Suppressor macrophage treated with lipopolysaccharide for 1 hour (primary cell): ENCODE measurements at places on chromosomes 2 and 18.

GRCh38 chr18:8868779-8869415 lies 163.5 kb downstream of the MTCL1 start:
- no peak for DNase-seq

DNA sequence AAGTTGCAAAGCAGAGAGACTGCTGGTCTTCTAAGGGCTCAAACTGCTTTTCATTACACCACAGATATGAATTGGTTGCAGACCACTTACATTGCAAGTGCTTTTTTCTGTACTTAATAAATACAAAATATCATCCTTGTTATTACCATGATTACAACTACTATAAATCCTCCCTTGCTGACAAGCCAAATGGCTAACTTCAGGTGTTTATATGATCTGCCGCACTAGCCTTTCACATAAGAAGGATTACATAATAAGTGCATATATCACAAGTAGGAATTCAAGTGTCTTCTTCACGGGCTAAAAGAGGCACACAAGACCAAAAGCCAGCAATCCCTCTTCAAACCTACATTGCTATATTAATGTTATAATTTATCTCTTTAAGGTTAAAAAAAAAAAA lies 373.0 kb downstream of the ZEB2 start:
- DNase-seq: no peak

GRCh38 chr2:170974304-170974993 lies 45.4 kb downstream of the GORASP2 start:
- DNase-seq: no peak

- DNase-seq: no peak
Observed at GRCh38 chr2:202778217-202778616, 93.3 kb downstream of the ICA1L start.

DNA sequence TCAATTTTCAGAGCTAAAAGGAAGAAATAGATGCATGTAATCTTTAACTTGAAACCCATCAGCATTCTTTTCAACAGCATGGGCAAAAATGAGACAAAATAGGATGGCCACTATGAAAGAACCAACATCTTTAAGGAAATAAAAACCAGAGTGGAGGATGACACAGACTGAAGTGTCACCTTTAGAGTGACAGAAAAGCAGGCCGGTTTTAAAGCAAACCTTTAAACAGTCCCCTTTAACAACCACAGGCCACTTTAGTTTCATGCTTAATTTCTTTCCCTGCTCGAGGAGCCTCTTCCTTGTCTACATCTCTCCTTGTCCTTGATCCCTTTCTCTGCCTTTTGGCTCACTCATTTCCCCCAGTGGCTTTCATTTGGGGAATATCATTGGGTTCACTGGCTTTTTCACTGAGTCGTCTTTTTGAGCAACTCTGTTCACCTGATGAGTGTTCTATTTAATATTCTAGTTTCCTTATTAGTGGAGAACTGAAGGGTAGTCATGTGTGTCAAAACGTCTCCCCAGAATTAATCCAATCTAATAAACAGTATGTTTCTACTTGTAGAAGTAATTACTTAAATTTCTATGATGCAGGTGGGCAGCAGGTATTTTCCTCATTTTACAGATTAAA lies 72.5 kb downstream of the DOCK10 start:
- no peak for DNase-seq

DNA sequence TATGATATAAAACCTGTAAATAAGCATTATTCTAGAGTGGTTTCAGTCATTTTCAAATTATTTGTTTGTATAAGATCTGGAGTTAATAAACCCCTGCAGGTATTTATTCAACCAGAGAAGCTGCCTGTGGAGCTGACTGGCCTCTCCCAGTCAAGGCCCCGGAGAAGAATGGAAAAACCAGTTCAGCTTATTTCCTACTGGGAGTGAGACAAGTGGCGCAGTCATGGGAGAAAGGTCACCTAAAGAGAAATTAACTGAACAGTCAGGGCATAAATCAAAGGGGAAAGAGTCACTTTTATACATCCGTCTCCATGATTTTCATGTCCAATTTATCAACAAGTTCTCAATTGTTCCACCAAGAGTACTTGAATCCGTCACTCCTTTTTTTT lies 240.9 kb downstream of the RNF152 start:
- no peak for DNase-seq

GRCh38 chr18:2985628-2986027 lies 27.3 kb downstream of the LPIN2 start:
- DNase-seq: peak; percentile 52

DNA sequence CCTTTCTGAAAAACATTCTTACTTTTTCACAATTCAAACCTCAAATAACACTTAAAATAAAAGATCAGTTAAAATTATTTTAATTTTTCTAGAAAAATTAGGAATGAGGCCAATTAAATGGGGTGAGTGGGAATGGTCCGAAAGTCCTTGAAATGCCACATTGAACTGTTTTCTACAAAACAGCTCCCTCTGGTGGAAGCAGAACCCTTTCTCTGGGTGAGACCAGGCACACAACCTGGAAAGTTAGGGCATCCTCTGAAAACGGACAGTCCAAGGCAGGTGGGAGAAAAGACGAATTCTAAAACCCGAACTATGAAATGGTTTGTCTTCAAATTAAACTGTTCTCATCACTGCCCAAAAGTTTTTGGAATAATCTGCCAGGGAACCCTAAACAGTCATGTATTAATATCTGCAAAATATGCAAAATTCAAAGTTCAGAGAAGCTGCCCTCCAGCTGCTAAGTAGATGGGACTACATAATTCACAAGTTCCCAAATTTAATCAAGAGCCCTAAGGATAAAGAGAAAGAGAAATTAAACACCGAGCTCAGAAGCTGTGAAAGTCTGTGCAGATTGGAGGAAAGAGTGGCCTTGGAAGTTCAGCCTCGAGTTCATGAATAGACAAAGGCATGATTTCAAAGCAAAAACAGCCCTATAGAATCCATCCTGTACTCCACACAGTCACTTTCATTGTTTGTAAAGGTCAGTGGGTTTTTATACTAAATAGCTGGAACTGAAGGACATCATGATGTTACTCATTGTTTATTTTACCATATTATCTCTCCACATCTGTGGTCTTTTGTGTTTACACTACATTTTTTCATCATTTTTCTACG lies 108.3 kb downstream of the PIEZO2 start:
- peak; percentile 55 for DNase-seq

- DNase-seq: no peak
Observed at GRCh38 chr18:11033503-11033902, 115.9 kb downstream of the PIEZO2 start.

DNA sequence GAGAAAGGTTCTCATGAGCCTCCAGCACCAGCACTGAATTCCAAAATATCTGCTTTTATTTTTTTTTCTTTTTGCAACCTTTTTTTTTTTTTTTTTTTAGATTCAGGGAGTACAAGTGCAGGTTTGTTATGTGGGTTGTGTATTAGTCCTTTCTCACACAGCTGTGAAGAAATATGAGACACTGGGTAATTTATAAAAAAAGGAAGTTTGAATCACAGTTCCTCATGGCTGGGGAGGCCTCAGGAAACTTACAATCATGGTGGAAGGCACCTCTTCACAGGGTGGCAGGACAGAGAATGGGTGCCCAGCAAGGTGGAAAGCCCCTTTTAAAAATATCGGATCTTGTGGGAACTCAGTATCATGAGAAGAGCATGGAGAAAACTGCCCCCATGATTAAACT lies 7.9 kb upstream of the TMX3 start:
- DNase-seq: peak; percentile 64

DNA sequence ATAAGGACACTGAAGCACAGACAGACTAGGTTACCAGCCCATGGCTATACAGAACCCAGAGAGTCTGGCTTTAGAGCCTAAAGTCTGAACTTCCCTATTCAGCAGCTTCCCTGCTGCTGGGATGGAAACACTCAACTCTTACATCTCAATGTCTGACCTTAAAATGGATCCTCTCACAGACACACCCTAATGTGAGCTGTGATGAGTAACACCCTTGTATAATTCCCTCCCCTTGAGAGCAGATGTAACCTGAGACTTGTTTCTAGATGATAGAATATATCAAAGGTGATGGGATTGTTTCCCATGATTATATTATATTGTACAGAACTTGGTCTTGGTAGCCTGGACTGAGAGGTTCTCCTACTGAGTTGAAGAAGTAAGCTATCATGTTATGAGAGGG lies 577.1 kb upstream of the KLHL29 start:
- no peak for DNase-seq

- no peak for DNase-seq
Observed at GRCh38 chr18:34773378-34773777, 63.3 kb downstream of the DTNA start.

DNA sequence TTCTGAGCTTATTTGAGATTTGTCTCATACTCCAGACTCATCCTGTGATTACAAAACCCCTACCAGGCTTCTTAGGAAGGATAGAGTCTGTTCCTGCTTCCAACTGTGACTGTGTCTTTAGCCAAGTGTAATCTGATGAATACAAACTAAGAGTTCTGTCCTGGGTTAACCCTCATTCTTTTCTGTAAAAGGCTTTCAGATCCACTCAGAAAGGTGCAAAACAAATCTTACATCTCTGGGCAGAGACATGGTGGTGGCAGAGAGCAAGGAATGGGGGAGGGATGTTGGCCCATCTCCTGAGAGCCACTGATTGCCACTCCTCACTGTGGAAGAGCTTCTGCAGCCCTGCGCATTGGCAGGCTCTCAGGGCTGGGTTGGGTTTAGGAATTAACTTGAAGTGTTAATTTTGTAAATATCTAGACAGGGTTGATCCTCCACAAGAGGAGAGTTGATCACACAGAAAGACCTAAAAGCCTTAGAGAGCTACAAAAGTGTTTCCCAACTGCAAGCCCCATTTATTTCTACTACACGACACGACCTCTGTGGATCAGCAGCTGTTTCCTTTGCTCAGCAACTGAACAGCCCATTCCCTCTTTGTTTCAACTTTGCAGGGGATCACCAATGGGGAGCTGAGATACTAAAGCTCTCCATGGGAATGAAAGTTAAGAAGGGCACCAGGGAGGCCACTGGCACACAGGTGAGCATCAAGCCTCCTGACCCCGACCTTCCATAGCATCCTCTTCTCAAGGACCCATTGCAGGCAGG lies 23.7 kb upstream of the SPTBN1 start:
- no peak for DNase-seq

GRCh38 chr18:7741640-7742039 lies 174.5 kb downstream of the PTPRM start:
- DNase-seq: no peak

GRCh38 chr2:100580367-100581276 lies 17.8 kb downstream of the PDCL3 start:
- peak; percentile 64 for DNase-seq

DNA sequence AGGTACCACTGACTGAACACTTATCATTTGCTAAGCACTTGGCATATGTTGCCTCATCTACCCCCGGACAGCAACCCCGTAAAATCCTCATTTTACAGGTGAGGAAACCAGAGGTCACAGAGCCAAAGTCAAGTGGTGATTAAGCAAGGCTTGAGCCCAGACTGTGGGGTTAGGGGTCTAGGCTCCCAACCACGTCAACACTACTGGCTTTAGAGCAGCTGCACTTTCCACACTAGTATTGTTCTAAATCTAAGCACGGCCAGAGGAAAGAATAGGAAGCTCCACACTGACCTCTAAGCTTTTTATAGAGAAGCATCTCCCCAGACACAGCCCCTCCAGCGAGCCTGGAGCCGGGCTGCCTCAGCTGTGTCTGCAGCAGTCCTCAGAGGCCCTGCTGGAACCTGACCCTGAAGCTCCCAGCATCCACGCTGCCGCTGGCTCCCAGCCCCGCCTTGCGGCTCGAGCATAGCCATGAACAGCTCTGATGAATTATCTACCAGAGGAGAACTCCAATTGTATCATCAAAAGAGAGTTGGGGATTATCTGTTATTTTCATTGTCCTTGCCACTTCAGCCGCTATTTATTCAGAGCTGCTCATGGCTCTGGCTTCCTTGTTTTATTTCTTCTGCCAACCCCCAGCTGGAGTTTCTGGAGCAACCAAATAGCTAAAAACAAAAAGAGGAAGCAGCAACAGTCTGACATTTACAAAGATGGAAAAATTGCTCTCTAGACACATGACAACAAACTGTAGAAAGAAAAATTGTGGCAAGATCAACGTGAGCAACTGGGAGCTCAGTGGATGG lies 62.2 kb upstream of the RTN4 start:
- DNase-seq: peak; percentile 87

DNA sequence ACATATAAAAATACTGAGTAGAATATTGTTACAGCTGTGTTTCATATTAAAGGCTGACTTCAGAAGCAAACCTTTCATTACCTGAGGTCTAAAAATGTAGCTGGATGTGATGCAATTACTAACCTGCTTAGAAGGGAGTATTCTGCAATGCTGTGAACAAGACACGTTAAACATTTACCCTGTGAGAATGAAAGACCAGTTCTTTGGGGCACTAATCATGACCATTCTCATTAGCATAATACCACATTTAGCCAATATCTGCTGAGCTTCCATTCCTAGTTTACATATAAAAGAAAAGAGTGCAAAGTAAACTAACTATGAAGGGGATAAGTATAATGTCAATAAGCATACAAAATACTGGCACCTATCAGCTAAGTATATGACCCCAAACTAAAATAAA lies 784.0 kb upstream of the KLHL29 start:
- no peak for DNase-seq

- no peak for DNase-seq
Observed at GRCh38 chr2:186852508-186852907, 3.5 kb upstream of the ZSWIM2 start.

- DNase-seq: no peak
Observed at GRCh38 chr2:143075711-143076110, 53.5 kb upstream of the ARHGAP15 start.

GRCh38 chr2:190470256-190470826 lies 62.2 kb downstream of the MFSD6 start:
- DNase-seq: no peak

DNA sequence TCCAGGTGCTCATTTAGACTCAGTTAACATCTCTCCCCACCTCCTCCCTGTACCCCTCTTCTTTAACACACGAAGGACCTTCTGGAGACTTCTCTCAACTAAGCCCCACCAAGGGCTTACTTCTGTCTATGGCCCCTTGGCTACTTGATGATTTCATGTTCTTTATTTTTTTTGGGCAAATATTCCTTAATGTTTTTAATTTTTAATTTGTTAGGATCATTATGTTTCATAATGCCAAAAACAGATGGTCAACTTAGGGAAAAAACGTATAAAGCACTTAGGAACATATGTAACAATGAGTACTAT lies 25.9 kb downstream of the IL37 start:
- no peak for DNase-seq

DNA sequence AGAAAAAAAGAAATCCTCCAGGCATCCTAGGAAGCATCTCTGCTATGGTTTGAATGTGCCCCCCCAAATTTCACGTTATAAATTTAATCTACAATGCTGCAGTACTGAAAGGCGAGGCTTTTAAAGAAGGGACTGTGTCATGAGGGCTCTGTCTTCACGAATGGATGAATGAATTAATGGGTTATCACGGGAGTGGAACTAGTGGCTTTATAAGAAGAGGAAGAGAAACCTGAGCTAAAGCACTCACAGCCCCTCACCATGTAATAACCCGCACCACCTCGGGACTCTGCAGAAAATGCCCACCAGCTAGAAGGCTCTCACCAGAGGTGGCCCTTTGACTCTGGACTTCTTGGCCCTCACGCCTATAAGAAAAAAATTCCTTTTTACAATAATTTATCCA lies 27.6 kb downstream of the RNU4ATAC start:
- no peak for DNase-seq
